ENCODE measurements at places on chromosomes 6 and 20.

DNA sequence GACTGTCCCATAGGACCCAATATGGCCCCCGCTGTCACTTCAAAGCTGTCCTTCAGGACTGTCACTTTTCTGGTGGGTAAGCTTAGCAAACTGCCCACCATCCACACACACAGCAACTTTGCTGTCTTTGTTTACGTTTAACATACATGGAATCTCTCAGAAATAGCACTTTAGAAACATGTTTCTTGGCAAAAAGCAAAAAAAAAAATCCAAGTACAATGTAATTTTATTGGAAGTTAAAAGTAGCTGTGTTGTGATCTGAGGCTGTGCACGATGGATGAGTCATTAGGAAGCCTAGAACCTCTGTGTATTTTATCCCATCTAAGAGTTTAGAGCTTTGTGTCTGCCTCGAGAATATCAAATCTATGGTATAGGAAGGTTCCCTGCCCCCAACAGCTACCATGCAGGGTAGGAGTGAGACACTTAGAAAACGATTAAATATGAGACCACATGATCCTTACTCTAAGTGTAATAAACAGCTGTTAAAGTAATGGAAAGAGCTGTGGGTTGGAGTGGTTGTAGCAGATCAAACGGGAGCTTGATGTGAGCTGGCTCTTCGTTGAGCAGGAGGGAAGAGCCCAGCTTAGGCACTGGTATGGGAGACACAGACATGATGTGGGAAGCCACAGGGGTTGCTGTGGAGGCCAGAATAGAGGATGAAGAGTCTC lies 119.5 kb downstream of the PLEKHG1 start:
- no peak for DNase-seq

GRCh38 chr6:69044534-69044933 lies 409.5 kb downstream of the ADGRB3 start:
- DNase-seq: no peak

GRCh38 chr20:34368547-34368946 lies 5.5 kb downstream of the ITCH start:
- DNase-seq: no peak

GRCh38 chr20:35297155-35297554 lies 4.9 kb upstream of the FAM83C start:
- DNase-seq: no peak

GRCh38 chr6:51025082-51025777 lies 206.6 kb downstream of the TFAP2B start:
- DNase-seq: no peak

GRCh38 chr20:1281279-1282057 lies 15.4 kb downstream of the SNPH start:
- DNase-seq: no peak

All from MM.1S (cell line).